ENCODE measurements at places on chromosomes 13 and 19.

DNA sequence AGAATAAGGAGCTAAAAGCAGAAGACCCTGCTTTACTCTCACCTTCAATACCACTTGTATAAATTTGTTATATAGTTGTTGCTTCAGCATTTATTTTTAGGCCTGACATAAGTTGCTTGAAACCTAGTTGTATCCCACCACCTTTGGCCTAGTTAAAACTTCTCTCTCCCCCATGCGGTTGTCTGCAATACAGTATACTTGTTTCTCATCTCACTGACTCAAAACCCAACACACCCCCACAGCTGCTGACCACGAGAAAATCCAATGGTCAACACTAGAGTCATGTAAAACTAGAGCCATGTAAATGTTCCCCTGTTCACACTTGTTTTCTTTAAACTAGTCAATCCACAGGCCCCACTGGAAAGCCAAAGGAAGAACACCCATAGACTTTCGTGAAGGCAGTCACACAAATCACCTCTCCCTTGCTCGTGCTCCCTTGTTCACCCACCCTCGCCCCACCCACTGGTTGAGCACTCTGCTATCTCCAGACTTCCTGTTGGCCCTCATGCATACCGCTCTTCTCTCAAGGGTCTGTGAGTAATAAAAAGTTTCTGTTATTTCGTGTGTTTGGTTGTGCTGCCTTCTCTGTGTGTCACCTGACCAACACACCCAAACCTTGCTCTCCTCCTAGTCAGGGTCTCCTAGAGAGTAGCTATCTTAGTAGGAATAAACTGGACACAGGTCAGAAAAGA is 12.9 kb upstream of the CCDC169 start:
- no peak for DNase-seq

DNA sequence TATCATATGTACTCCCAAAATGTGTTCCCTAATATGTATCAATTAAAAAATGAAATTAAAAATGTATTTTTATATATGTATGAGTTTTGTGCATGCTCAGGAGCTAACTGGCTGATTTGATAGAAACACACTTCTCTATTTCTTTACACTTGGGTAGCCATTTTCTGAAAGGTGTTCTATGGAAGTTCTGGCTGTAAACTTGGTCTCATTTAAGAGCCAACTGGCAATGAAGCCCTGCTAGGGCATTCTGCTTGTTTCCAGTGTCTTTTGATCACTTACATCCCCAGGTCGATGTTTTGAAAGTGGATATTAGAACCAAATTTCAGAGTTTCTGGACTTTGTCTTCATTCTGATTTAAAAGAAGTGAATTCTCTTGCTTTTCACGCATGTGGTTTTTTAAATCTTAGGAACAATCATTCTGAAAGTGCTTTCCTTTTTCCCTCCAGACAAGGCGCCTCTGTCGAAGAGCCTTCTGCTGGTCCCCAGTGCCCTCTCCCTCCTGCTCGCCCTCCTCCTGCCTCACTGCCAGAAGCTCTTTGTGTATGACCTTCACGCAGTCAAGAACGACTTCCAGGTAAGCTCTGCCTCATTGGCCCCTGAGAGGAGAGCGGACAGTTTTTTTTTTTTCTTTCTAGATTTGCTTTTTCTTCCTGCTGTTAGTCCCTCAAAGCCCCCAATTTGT is 20.1 kb downstream of the GPR18 start:
- DNase-seq: no peak

DNA sequence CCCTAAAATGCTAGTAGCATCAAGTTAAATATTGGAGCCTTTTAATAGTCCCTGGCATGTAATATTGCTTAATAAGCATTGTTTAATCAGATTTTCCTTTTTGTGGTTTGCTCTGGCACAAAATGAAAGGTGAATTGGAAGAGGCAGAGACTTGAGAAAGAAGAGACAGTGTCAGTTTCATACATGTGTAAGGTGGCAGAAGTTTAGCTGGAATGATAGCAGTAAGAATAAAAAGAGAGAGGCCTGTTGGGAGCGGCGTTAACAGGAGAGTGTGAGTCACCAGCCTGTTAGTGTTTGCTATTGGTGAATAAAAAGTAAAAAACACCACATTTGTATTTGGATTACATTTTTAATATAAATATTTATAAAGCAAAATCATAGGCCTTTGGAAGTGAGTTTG is 145.3 kb downstream of the PDS5B start:
- DNase-seq: no peak

DNA sequence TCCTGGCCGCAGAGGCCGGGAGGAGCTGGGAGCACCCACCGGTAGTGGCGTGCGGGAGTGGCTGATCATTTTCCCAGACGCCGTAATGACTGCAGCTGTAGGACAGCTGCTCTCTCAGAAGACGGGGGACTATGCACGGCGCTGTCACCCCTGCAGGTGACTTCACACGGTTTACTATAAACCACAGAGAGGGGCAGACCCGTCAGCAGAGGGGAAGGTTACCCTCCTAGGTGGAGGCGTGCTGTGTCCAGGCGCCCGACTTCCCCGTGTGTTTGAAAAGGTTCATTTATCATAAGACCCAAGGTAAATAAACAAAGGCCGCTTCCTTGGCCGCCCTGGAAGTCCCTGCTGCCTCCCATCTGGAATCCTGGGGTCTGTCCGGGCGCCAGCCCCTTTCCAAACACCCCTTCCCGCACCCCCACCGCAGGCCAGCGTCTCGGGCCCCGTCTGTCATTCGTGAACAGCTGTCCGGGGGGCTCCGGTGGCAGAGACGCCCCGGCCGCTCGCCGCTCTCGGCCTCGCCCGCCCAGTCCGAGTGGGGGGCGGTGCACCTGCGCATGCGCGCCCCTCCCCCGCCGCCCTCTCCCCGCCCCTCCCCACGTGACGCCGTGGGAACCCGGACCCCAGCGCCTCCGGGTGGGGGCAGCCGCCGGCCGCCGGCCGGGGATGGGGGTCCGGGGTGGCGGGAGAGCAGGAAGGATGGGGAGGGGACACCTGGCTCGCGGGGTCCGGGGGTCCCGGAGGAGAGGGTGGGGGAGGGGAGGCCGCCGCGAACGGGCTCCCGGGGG is 915 bp downstream of the SHC2 start:
- DNase-seq: peak; percentile 52

DNA sequence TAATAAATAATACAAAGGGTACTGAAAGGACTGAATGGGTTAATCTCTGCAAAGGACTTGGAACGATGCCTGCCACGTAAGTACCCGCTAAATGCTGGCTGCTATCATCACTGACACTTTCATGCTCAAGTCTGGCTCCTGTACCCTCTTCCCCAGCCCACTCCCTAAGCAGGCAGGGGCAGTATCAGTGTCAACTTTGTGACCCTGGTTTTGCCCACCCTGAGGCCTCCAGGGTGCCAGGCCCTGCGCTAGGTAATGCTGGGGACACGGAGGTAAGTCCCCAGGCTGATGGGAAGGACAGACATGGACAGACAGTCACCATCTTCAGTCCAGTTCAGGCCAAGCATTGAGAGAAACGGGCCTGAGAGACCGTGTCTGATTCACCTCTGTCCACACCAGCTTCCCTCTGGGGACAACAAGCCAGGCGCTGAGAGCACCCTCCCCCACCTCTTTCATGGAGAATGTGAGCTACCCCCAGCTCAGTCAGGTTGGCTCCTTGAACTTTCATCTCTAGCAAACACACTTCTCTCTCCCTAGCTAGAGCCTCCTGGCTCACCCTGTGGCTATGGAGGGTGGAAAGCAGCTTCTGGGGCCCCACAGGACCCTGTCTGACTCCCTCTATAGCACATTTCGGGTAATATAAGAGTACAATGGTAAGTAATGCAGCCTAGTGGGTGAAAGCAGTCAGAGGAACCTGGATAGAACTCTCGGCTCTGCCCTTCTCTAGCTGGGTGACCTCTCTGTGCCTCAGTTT is 800 bp downstream of the ETFB start:
- DNase-seq: peak; percentile 22

GRCh38 chr13:111322001-111322915 is 1.8 kb downstream of the TEX29 start:
- no peak for DNase-seq
